AG09319 (cell line): ENCODE measurements at places on chromosomes 2 and 18.

GRCh38 chr2:200515155-200515554, 5.3 kb upstream of the KCTD18 start:
- no peak for DNase-seq

GRCh38 chr2:42928161-42928691, 135.8 kb upstream of the HAAO start:
- DNase-seq = no peak

DNA sequence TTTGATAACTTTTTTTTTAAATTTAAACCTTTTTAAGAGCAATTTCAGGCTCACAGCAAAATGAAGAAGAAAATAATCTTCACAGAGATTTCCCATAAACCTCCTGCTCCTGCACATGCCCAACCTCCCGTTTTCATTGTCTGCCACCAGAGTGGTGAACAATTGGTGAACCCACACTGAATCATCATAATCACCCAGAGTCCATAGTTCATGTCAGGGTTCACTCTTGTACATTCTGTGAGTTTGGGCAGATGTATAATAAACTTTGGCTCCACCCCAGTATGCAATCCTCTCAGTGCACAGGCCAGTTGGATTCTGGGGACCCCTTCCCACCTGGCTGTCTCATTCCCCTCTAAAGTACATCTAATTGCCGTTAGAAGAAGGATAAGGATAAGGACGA, 24.4 kb downstream of the C18orf54 start:
- no peak for DNase-seq

DNA sequence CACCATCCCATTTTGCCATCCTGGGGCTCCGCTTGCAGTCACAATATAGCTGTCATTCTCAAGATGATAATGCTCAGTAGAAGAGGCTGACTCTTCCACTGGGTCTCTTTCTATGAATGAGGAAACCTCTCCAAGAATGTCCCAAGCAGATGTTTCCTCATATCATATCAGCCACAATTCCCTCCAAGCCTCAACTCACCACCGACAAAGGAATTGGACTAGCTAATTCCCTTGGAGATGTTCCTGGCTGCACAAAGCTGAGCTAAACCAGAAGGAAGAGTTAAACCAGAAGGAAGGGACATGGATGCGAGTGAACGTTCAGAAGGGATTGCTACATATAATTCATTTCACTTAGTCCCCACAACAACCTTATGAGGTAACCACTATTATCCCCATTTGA, 65.0 kb upstream of the NPAS2 start:
- no peak for DNase-seq

DNA sequence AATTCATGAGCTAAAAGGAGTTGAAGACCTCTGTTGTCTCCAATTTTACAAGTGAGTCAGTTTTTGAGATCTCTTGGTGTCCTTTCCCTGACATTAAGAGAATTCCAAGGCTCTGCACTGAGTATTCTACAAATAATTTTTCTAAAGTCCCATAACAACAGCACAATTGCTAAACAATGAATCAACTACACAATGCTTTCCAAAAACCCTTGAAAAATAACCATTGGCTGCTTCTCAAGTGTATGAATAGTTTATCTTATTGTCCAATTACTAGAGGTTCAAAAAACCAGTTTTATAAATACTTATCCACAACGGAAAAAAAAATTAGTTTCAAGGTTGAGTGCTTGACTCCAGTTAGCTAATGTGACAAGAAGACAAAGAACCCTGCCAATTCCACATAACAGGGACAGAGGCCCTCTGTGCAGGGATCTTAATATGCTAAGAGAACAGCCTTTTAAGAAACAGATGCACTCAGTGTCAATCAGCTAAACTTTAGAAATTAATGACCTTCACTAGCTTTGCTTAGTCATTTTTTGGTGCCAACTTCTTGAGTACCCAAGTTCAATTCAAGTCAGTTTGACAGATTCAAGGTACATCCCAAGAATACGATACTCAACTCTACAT, 266.6 kb upstream of the CYP26B1 start:
- DNase-seq = peak; percentile 23
